B cell (primary cell): ENCODE measurements at places on chromosomes 2 and 18. TPM values are rescaled to one million over a fixed set of nuclear protein-coding genes. Genes with fewer than 3 reads are reported as not detected.

HOXD3 gene
- polyA plus RNA-seq: not detected in 2 replicates

MALL gene
- polyA plus RNA-seq: not detected in 2 replicates

GKN1 gene
- not detected in 2 replicates for polyA plus RNA-seq

TNFRSF11A gene
- 0.01 and 0.06 TPM in 2 replicates for polyA plus RNA-seq

GTF2A1L gene
- polyA plus RNA-seq: not detected in 2 replicates

HS1BP3 gene
- 23.0 and 28.7 TPM in 2 replicates for polyA plus RNA-seq

HOXD8 gene
- not detected in 2 replicates for polyA plus RNA-seq

GATA6 gene
- polyA plus RNA-seq: not detected in 2 replicates

CD8B2 gene
- polyA plus RNA-seq: 0.03 TPM in 1 of 2 replicates, not detected in the other

STON1 gene
- polyA plus RNA-seq: 0.46 and 0.94 TPM in 2 replicates

- no peak for DNase-seq
Observed at GRCh38 chr2:152093464-152093863, 5.4 kb downstream of the CACNB4 start.

DNA sequence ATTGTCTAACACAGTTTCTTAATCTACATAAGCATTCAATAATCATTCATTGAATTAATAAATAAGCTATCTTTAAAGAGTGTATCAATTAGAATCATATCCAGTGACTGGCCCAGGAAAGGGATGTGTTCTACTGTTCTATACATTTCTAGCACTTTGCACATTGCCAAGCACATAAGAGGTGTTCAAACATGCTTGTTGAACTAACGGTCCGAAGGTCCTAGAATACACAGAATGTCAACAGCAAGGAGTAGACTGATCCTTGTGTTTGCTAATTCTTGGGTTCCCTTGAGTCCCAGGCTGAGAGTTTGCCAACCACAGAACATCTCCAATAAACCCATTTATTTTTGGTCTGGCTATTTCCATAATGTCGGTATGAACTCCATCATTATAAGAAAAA lies 331.7 kb upstream of the DCC start:
- DNase-seq: no peak

DNA sequence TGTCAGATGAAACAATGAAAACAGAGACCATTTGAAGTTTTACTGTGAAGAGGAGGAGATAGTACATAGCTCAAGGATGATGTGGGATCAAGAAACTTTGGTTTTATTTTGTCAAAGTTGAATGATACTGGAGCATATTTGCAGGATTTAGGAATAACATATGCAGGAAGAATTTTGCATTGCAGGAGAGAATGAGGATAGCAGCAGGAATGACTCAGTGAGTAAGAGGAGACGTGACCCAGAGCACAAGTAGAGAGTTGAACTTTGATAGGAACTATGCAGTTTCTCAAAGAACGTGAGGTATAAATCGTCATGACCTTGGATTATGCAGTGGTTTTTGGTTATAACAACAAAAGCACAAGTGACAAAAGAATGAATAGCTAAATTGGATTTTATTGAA lies 47.7 kb downstream of the MAPRE2 start:
- no peak for DNase-seq

GRCh38 chr18:22935431-22935830 lies 2.3 kb downstream of the RBBP8 start:
- DNase-seq: no peak

- DNase-seq: no peak
Observed at GRCh38 chr2:80546766-80547165, 242.2 kb upstream of the LRRTM1 start.

DNA sequence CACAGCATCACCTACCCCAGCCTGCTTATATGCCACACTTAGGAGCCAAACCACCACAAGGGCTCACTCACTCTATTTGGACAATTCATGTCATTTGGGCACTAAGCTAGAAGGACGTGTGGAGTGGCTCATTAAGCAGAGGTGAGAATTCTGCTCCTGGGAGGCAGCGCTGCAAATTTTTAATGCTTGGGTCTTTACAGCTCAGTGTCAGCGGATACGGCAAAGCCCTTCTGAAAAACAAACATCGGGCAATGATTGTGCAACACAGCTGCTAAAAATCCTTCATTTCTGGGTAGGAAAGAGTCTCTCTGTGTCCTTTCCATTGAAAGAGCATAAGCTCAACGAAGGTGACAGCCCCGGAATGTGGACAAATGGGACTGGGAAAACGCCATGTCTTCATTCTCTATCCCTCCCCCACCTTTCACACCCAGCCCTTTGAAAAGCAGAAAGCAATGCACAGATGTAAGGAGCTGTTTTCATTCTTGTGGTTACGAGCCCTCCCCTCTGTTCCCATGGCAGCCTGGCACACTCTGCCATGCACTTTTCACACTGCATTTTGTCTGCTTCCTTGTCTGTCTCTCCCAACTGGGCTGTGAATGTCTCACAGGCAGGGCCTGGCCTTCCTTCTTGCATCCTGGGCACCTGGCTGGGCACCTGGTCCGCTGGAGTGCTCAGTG lies 16.0 kb downstream of the TMEM177 start:
- DNase-seq: no peak

DNA sequence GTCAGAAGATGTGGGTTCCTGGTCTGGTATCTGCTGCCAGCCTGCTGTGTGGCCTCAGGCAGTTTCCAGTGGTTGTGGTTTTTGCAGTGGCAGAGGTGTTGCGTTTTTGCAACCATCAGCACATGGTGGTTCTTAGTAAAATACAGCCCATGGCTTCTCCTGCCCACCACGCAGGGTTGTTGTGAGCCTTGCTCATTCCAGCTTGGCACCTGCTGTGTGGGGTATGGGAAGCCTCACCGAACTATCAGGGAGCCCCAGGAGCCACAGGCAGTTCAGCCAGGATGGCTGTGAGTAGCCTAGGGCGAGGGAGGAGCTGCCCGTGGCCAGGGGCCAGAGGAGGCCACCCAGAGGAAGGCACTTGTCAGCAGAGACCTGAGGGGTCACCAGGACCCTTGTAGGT lies 9.8 kb downstream of the ARID5A start:
- DNase-seq: peak; percentile 14

- DNase-seq: peak; percentile 1
Observed at GRCh38 chr2:240468303-240469238, 33.1 kb downstream of the GPC1 start.

- no peak for DNase-seq
Observed at GRCh38 chr18:57635003-57635822, 13.6 kb upstream of the NARS1 start.

DNA sequence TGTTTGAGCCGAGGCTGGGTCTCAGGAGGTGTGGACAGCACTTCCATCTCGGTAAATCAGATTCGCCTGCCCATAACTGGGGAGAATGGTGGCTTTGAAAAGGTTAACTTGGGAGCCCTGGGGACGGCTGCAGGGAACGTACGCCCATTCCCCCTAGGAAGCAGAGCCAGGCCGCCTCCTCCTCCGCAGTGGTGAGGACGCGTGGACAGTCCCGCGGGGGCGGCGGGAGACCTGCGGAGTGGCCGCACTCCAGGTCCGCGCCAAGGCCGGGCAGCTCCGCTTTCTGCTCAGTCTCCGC lies 845 bp upstream of the MYCN start:
- DNase-seq: no peak

- no peak for DNase-seq
Observed at GRCh38 chr2:54444503-54444902, 11.6 kb upstream of the SPTBN1 start.

DNA sequence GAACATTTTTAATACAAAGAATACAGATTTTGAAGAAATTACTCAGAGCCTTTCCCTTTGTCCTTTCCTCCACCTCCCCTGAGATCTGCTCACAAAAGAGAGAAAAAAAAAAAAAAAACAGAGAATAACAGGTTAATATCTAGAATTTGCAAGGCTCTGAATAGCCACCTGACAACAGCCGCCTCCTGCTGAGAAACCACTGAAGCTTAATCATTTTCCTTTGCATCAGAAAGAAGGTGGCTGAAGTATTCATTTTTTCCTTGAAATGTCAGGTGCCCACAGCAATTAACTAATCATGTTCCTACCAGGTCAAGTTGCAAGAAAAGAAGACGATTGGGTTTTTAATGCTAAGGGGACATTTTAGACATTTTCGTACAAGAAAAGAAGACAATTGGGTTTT lies 21.2 kb downstream of the CNTNAP5 start:
- DNase-seq: no peak

DNA sequence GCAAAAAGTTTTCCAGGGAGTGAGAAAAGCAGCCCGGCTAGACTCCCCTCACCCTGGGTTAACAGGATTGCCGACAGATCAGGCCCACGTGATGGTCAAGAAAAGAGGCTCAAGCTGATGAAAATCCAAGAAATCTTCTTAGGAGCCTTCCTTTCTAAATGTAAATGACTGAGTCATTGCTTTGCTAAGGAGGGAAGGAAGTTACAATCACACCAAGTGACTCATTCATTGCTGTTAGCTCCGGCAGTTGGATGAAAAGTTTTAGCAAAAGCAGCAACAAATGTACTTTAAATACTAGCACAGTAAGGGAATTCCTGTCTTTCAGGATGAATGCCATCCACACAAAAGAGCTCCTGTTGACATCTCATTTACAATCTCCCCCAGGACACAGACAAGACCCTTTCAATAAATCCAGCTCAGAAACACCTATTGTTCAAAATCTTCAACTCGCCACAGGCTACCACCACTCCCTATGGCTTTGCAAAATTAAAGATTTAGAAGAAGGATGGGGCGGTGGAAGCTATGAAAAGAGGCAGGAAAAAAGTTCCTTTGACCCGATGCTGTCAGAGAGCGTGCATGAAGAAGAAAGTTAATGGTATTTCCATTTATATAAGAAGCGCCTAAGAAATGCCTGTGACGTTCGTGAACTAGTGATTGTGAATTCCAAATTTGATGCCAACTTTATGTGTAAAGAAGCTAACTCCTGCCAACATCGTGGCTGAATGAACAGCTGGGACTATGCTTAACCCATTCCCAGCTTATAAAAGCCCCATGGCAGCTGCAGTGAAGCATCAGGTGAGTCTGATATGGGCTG lies 153.7 kb downstream of the TGIF1 start:
- peak; percentile 25 for DNase-seq

DNA sequence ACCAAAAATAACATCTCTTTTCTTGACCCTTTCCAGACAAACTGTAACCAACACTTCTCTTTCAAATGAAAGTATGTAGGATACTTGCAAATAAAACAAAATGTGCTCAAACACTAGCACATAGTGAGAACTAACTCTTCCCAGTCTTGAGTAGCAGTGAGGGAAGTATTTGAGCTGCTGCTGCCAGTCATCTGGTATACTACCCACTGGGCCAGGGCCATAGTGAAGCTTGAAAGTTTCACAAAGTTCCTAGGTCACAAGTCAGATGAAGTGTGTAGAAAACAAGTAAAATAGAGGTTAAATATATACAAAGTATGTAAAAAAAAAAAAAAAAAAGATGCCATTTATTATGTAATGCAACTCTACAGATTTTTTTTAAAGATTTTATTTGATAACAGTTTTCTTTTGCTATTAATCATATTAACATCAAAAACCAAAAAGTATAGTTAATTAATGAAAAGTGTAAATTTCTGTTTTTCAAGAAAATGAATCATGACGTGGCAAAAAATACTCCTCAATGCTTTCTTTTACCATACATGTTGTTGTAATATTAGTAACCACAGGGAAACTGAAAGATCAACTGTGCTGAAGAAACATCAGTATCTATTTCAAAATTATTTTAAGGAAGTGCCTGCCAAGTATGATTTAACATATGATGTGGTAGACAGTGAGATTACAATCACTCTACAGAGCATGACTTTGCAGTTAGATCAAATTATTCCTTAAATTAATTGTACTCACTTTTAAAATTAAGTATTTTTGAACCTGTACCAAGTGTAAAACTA lies 21.6 kb upstream of the TRIB2 start:
- no peak for DNase-seq

GRCh38 chr2:139080244-139080643 lies 300.1 kb upstream of the NXPH2 start:
- DNase-seq: no peak

DNA sequence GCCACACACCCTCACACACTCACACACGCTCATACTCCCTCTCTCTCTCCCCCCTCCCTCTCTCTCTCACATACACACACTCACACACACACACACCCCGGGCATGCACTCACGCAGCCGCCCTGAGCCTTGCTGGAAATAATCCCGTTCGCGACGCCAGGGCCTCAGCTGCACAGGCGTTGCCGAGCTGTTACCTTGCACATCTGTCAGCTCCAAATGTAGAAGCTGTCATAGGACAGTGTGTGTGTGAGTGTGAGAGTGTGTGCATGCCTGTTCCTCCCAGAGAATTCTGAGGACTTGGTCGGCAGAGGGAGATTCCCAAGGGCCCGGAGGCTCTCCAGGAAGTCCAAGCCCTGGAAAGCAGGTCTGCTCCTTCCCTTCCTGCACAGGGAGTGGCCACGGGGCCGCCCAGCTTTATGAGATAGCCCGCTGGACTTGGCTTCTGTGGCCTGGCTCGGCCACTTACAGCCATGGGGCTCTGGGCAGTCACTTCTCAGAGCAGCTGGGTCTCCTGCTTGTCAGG lies 8.6 kb downstream of the SPR start:
- no peak for DNase-seq

DNA sequence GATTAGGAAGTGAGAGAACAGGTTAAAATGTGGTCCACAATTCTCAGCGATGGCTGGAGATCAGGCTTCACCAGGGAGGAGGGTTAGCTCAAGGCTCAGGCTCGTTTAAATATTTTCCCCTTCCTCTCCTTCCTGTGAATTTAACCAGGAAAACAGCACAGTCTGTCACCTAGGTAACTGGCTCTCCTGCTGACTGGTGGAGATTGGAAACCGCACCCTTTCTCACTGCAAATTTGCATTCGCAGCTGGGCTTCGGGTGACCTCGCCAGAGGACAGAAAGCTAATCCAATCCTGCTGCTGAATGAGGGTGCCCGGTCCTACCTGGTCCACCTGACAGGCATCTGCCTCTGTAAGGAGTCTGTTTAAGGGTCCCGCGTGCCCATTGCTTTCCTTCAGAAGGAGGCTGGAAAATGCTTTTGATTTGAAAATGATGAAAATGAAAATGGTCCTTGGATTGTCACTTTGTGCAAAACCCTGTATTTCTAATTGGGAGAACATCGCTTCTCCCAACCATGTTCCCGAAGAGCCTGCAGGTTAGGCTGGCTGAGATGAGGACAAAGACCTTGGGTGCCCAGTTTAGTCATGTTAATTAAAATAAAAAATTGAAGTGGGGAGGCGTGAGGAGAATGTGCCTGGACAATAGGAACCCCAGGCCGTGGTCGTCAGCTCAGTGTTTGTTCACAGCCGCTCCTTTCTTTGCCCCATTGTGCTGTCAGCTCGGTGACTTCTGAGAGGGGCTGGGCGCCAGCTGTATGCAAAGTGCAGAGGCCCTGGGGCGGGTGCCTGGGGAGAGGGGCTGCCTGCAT lies 43.4 kb upstream of the MTCL1 start:
- no peak for DNase-seq

GRCh38 chr2:24050041-24050979 lies 769 bp downstream of the FKBP1B start:
- peak; percentile 40 for DNase-seq

DNA sequence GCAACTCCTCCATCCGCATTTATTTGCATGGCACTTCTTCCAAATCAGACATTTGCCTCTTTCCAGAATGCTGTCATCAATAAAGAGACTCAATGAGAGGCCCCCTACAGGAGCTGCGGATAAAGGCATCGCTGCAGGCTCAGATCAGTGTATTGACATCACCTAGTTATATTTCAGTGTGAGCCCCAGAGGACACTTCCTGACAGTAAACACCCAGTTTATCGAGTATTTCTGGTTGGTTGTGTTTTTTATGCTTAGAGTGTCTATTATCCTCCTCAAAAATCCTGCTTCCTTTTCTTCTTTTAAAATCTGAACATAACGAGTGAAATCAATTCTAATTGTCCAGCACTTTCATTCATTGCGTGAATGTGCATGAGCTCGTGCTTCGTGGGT lies 38.8 kb downstream of the NRP2 start:
- DNase-seq: no peak
